ENCODE measurements at places on chromosomes 13 and 19.

DNA sequence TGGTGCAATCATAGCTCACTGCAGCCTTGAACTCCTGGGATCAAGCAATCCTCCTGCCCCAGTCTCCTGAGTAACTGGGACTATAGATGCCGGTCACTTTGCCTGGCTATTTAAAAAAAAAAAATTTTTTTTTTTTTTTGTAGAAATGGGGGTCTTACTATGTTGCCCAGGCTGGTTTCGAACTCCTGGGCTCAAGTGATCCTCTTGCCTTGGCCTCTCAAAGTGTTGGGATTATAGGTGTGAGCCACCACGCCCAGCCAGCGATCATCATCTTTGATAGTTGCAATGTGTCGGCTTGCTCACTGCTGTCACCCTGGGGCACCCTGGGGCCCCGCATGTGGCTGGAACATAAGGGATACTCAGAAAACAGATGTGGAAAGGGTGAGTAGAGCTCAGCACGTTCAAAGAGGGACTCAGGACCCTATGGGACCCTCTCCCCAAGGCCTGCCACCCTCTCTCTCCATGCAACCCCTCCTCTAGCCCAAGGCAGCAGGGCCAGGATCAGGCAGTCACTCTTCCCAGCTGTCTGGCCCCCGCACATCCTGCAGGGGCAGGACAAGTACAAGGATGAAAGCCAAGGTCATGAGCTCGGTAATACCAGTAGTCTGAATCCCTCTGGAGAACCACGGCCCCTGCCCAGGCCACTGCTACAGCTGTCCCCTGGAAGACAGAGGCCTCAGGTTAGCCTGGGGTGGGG lies 6.5 kb upstream of the CCL25 start:
- DNase-seq: no peak

DNA sequence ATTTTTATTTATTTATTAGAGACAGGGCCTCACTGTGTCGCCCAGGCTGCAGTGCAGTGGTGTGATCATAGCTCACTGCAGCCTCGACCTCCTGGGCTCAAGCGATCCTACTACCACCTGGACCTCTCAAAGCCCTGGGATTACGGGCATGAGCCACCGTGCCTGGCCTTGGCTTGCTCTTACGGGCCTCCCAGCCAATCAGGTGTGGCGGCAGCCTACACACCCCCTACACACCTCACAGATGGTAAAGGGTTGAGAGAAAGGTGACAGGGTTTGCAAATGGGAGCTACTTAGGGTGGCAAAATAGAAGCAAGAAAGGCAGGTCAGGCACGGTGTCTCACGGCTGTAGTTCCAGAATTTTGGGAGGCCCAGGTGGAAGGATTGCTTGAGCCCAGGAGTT lies 1.0 kb upstream of the ZBTB32 start:
- no peak for DNase-seq

GRCh38 chr13:43911871-43912270 lies 32.2 kb downstream of the LACC1 start:
- no peak for DNase-seq

DNA sequence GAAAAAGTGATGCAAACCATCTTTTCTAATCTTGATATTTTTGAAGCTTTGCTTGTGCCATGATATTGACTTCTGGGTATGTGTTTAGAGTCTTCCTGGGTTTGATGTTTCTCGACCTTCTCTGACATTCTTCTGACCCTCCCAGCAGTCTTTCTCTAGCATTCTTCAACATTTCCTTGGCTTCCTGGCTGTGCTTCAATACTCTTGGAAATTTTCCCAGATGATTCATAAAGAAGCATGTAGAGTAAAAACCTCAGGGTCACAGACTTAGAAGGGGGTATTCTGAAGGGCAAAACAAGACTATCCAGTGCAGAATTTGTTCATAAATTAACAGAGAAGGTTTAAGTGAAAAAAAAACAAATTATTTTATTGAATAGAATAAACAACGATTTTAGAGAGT lies 946.3 kb upstream of the PCDH9 start:
- DNase-seq: no peak

GRCh38 chr13:76387566-76387965 lies 498.6 kb downstream of the KCTD12 start:
- DNase-seq: no peak

GRCh38 chr13:59444210-59444857 lies 719.4 kb downstream of the DIAPH3 start:
- no peak for DNase-seq

GRCh38 chr13:41107104-41107571 lies 25.5 kb downstream of the KBTBD6 start:
- no peak for DNase-seq

GRCh38 chr13:49113526-49114286 lies 106.4 kb upstream of the MLNR start:
- no peak for DNase-seq

GRCh38 chr13:105202354-105202753 lies 1333.1 kb downstream of the EFNB2 start:
- no peak for DNase-seq

DNA sequence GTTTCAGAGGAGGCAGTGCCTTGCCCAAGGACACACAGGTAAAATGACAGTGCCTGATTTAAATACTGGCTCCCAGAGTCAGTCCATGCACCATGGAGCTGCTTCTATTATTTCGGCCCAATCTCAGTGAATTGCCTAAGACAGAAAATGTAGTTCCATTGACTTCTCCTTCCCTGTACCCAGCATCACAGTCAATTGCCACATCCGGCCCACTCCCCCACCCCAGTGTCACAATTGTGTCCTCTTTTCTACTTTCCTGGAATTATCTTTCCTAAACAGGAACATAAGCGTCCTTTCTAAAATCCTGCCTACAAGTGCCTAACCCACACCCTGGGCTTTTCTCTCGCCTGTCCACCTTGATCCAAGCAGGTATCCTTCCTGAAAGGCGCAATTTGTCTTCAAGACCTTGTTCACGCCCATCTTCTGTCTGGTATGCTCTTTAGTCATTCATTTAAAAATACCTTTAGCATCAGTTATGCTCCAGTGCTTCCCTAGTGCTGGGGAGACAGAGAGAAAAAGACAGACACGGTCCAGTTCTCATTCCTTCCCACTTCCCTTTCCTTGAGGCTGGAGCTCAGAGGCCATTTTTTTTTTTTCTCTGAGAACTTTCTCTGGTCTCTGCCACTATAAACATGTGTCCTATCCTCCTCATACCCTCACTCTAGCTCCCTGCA lies 411.4 kb downstream of the LIG4 start:
- no peak for DNase-seq

DNA sequence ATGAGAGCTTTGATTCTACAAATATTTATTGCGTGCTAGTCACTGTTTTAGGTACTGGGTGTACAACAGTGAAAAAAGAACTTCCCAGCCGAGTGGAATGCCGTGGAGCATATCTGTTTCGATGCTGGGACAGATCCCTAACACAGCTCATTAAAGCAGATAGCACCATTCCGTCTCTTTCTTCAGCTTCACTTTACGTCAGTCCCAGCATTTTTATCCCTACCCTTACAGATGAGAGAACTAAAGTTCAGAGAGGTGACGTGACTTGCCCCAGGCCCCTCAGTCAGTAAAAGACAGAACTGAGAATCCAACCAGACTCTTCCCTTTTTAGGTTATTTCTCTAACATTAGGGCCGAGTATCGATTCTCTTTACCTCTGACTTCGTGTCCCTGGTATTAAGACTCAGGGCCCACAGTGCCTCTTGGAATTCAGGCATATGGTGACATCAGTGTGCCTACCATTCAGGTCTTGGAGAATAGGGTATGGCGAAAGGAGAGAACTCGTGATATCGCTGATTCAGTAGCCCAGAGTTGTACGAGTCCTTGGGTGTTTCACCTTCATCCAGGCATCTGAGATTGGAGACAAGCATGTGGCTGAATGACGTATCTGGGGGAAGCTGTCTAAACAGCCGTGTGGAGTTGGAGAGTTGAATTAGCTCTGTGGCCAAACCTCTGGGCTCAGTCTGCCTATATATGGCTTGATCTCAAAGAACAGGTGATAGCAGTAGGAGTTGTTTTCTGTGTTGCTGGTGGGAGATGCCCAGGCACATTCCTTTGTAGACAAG lies 27.1 kb downstream of the ACTN4 start:
- DNase-seq: no peak

DNA sequence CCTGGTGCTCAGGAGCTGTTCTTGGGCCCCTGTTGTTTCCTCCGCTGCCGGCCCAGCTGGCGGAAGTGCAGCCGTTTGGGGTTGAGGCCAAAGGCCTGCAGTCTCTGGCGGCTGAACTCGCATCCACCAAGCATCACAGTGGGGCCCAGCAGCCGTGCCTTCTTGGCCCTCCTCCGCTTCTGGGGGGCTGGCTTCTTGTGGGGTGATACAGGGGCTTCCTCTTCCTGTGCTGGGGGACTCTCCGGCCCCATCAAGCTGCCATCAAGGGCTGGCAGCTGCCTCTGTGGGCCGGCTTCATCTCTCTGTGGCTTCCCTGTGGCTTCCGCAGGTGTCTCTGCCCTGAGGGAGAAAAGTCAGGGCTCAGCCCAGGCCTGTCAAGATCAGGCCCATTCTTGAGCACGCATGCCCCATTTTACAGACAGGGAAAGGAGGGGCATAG lies 10.3 kb downstream of the ATG4D start:
- DNase-seq: no peak

- no peak for DNase-seq
Measured at GRCh38 chr19:33890569-33890968, 93.9 kb downstream of the KCTD15 start.

DNA sequence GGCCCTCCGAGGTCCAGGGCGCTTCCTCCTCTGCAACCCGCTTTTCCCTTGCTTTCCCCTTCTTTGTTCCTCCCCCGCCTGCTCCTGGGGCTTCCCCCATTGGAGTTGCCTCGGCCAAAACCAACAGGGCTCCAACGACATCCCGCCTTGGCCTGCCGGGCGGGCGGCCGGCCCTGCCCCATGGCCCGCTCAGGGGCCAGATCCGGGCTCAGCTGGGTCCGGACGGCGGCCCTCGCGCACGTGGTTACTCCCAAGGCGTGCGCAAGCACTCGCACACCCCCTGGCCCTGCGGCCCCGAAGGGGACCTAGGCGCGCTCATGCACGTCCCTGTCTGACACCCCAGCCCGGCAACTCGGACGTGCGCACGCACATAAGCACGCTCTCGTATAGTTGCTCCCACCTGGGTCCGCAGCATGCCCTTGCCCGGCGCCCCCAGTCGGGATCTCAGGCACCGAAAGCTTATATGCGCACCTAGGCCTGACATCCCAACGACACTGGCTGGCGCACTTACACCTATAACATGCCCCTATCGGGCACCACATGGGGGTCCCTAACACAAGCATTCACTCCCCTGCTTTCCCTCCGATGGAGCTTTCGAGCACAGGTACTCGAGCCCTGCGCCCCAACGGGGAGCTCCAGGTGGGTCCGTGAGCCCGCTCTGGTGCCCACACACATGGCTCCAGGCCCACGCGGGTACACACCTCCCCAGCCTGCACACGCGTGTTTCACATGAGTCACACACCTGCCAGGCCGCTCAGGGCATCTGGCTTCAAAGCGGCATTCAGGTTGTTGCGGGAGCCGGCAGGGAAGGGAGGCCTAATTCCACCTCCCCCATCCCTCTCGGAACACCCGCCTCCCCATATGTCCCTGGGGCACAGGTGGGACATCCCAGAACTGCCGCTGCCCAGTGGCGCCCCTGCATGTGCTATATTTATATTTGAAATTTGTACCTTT lies 15.0 kb downstream of the NFIX start:
- DNase-seq: no peak
